ENCODE measurements at places on chromosomes 5 and 9.

DNA sequence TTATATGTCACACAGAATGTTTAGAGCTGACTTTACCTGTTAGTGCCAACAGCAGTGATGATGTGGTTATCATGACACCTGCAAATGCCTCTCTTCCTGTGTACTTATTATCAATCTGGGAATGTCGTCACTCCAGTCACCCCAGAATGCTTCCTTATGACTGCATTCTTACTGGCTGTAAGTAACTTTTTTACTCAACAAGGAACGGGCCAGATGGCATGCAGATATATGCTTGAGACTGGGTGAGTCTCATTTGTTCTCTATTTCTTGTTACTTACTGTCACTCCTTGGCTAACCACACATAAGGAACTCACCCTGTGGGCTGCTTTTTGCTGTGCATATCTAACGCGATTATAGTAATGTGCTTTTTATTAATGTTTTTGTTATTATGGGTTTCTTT, 385.5 kb upstream of the MEF2C start:
- DNase-seq, result no peak

DNA sequence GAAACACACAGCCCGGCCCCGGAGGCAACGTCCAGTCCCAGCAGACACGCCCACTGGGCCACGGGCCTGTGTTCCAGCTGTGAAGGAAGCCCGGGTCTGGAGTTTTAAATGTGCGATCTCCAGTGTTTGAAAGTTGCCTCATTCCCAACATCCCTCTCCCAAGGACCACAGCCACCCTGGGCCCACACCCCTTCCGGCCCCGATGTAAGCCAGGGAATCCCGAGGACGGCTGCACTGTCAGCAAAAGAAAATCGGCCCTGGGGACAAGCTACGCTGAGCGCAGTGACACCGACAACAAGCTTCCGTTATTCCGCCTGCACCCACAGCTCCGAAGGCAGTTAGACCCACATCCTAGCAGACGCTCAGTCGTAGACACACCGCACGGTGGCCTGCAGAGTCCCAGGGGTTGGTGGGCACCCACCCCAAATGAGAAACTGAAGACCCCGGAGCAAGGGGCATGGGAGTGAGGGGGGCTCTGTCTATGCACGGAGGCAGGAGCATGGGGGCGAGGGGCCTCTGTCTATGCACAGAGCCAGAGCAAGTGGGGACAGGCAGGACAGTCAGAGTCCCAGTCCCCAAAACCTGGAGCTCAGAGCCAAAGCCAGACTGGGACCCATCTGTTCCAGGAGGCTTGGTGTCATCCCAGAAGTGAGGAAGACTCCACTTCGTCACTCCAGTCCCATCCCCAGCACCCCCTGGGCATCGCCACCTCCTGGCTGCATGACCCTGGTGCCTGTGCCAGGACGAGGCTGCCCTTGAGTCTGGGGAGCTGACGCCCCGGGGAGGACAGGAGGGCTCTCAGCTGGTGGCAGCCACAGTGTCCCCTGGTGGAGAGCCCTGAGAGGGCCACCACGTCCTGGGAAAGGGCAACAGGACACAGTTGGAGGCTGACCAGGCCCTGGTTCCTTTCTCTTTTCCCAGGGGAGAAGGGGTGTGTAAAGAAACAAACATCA, 23.4 kb downstream of the GLT6D1 start:
- DNase-seq, result no peak

- DNase-seq, result no peak
These were observed 2.7 kb downstream of the SLIT3 start for GRCh38 chr5:169298193-169298592.

GRCh38 chr5:134510970-134511795, 14.3 kb upstream of the JADE2 start:
- no peak for DNase-seq

DNA sequence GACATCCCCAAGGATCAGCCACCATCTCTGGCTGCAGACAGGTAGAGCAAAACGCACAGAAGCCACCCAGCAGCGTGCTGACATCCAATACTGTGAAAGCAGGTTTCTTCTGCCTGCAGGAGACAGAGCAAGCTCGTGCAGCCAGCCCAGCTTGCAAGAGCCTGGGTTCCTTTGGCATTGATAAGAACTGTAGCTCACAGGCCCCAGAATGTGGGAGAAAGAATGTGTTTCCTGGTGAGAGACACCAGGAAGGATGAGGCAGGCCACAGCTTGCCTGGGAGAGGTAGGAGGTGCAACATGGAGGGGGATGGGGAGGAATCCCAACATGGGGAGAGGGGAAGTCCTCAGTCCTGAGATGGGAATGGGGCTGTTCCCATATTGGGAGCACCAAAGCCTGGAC, 34.0 kb upstream of the ARAP3 start:
- no peak for DNase-seq

- DNase-seq, result no peak
These were observed 14.6 kb upstream of the KCNIP1 start for GRCh38 chr5:170489199-170489598.

DNA sequence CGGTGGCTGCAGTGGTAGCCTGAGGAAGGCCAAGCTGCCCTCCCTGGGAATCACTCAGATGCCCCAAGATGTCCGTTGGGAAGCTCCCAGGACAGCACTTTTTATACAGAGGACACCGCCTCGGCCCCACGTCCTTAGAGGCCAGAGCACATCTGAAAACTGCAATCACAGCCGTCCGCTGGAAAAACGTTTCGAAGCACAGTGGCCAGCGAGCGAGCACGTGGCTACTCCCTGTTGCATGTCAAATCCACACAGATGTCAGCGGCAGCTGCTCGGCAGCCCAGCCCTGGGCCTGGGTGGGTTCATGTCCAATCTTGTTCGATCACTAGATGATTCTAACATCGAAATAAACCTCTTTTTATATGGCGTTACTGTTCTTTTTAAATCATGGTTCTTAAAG, 8.9 kb downstream of the PPP1R26 start:
- no peak for DNase-seq

GRCh38 chr9:86177995-86178394, 78.6 kb upstream of the GOLM1 start:
- DNase-seq, result no peak

Measured in AML-193 (cell line).